ENCODE measurements at places on chromosomes 11 and 22.

DNA sequence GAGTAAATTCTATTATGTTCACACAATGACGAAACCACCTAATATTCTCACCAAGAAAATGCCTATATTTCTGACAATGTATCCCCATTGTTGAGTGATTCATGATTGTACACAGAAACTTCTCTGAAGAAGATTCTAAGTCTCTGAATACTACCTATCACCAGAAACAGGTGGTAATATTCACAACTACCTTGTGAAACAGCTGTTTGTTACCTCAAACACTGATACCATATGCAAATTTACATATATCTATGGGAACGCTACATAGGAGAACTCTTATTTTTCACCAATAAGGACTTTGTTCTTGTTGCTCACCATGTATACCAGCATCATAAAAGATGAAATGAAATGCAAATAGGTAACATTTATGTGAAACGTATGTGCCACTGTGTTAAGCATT is 59.3 kb downstream of the PDGFD start:
- no peak for DNase-seq

DNA sequence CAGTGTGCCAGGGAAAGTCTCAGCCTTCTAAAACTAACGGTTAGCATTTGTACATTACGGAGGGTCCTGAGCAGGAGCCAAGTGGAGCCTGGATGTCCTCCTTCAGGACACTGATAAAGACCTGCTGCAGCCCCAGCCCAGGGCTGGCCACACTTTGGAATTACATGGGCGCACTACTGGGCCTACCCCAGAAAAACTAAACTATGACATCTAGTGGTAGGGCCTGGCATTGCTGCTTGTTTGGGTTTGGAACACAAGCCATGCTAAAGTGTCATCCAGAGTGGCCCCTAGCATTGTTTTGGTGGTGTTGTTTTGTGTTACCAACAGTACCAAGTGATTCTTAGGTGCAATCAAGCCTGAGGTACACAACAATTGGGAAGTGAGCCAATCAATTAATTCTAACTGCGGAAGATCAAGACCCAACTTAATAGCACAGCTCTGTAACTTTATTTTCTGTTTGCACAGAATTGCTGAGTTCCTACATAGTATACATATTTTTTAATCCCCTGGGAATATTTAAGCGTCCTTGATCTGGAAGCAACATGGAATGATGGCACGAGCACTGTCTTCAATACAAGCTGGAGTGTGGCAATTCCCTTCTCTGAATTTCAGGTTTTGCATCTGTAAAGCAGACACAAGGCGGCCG is 340.7 kb downstream of the LARGE1 start:
- DNase-seq, result no peak

DNA sequence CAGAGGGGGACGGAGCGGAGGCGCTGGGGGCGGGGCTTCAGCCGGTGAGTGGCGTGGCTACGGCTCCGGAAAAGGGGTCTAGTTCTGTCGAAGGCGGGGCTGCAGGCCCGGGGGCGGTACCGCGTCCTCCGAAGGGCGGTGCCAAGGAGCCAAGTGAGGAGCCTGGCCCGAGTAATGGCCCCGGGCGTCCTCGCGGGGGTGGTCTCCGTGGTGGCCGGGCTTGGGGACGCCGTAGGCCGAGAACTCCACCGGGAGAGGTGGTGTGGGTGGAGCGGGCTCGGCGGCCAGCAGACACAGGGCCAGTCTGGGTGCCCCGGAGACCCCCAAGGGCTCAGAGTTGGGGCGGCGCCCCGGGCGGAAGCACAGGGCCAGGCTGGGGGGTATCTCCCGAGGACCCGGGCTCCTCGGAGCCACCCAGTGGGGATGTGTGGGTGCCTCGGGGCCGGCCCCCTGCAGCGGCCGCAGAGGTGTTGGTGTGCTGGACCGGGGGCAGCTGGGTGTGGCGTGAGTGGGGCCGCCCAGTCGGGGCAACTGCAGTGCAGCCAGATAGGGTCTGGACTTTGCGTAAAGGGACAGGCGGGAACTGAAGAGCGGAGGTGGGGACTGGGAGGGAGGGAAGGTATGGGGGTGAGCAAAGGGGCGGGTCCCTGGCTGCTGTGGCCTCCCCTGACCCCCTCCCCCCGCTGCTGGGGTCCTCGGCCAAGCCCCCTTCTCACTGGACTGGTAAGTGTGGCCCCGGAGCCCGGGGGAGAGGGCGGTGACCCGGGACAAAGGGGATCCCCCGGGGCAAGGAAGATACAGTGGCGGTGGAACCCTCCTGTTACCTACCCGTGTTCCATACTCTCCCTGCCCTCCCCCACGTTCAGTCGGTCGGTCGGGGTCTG is 838 bp downstream of the FKBP2 start:
- no peak for DNase-seq

DNA sequence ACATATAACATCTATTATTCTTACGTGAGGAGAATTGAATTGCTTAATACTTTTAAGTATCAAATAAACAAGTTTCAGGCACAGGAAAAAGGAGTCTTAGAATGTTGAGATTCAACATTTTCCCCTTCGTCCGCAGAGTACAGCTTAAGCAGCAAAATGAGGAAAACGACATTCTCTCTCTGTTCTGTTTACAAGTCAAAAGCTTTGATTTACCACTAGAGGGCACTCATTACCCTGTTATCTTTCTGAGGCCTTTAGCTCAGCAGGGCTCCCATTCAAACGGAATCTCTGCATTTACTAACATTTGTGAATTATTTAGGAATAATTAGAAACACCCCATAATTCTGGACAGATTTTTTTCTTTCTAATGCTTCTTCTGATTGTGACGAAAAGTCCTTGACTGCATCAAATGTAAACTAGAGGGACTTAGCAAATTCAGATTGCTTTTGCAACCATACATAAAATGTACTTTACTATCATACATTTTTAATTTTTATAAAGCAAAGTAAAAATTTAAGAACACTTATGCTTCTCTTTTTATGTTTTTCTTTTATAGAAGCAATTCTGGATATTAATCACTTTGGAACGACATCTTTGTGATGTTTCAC is 75.0 kb downstream of the JRKL start:
- no peak for DNase-seq

- DNase-seq, result no peak
Measured at GRCh38 chr11:3164138-3164551, 965 bp downstream of the OSBPL5 start.

All from hypothalamus (tissue), 51 donors.